ENCODE measurements at places on chromosomes 12 and 14.

GRCh38 chr12:39886106-39886505, 219.8 kb downstream of the SLC2A13 start:
- no peak for DNase-seq

DNA sequence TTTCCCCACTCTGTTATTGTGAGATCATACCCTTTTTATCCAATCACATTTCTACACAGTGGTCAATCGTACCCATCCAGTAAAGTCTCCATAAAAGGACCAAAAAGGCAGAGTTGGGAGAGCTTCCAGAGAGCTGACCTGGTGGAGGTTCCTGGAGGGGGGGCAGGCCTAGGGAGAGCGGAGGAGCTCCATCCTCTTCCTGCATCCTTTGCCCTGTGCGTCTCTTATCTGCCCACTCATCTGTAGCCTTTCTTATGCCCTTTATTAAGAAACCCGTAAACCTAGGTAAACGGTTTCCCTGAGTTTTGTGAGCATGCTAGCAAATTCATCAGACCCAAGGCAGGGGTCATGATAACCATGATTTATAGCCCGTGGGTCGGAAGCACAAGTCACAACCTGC, 26.2 kb downstream of the EVL start:
- DNase-seq: no peak

- no peak for DNase-seq
Observed at GRCh38 chr12:109473006-109473405, 4.1 kb downstream of the KCTD10 start.

GRCh38 chr14:104687601-104688504, 1.6 kb upstream of the INF2 start:
- DNase-seq: peak; percentile 69

GRCh38 chr12:92557422-92557724, 145.4 kb upstream of the PLEKHG7 start:
- DNase-seq: no peak

- DNase-seq: no peak
Observed at GRCh38 chr12:4190366-4191063, 83.0 kb upstream of the CCND2 start.

GRCh38 chr12:41442896-41443295, 254.8 kb downstream of the PDZRN4 start:
- no peak for DNase-seq

- no peak for DNase-seq
Observed at GRCh38 chr12:87921621-87922020, 107.6 kb downstream of the C12orf50 start.

GRCh38 chr12:64480148-64480547, 28.2 kb downstream of the TBK1 start:
- DNase-seq: no peak

GRCh38 chr12:56271031-56271430, 4.3 kb downstream of the COQ10A start:
- peak; percentile 11 for DNase-seq

GRCh38 chr12:111597831-111598636, 1.1 kb downstream of the ATXN2 start:
- DNase-seq: no peak

- no peak for DNase-seq
Observed at GRCh38 chr14:72909163-72909562, 15.3 kb upstream of the DPF3 start.

DNA sequence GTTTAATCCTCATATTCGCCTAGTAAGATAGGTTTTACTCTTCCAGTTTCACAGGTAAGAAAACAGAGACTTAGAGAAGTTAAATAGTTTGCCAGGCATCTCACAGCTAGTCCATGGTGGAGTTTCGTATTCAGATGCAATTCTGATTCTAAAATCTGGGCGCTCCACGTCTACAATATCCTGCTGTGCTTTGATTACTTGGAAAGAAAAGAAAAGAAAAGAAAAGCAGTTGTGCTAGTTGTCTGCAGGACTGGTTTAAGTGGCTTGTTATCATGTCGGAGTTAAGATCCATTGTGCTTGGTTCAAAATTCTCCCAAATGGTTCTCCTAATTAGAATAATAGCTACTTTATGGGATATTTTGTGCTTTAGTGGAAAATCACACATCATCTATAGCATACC, 18.6 kb downstream of the AKAP3 start:
- no peak for DNase-seq

DNA sequence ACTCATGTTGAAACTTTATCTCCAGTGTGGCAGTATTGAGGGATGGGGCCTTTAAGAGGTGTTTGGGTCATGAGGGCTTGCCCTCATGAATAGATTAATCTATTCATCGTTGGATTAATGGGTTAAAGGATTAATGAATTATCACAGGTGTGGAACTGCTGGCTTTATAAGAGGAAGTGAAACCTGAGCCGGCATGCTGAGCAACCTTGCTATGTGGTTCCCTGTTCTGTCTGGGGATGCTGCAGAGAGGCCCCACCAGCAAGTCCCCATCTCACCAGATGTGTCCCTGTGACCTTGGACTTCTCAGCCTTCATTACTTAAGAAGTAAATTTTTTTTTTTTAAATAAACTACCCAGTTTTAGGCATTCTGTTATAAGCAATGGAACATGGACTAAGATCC, 109.6 kb downstream of the DYRK2 start:
- DNase-seq: no peak

DNA sequence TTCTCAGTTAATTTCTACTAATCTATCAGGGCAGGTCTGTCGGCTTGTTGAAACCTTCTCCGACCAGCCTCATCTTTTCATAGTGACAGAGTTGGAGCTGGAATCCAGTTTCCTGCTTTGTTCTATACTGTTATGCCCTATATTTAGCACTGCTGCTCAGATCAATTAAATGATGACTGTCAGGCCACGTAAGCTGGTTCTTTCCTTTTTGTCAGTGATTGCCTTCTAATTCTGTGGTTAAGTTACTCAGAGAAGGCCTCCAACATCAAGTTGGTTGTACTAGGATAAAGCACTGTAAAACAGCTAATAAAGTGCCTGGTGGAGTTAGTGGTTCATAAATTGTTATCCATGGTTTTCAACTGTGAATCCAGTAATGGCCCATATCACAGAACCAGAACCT, 22.6 kb downstream of the DERA start:
- DNase-seq: no peak

DNA sequence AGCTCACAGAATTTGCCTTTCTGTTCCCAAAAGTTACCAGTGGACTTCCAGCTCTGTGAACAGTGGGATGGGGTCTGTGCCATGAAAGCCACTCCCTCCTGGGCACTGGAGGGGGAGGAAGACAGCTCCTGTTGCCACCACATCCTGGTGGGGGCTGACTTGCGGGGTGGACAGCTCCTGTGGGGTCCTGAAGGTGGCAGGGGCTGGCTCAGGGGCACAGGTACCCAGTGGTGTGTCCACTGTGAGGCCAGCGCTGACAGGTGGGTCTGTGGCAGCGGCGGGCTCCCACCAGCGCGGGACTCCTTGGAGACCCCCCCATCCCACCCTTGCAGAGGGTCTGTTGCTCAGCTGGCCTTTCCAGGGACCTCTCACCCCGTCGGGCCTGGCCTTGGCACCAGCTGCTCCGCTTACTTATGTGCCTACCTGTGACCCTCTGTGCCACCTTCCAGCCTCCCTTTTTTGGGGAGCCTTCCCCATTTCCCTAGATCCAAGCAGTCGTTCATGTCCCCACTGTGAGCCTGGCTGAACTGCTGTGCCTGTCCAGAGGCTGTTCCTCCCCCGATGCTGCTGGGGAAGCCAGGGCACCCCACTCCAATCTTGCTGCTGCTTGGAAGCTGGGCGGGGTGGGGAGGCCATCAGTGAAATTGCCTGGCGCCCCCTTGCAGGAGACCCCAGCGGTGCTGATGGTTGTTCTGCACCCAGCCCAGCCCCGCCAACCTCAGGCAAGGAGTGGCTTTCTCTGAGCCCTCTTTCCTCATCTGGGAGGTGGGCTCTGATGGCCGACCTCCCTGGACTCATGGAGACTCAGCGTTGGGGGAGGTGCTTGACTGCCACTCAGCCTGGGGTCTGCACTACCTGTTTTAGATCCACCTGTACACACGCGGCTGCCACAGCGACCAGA, 2.2 kb downstream of the TEDC1 start:
- DNase-seq: no peak

DNA sequence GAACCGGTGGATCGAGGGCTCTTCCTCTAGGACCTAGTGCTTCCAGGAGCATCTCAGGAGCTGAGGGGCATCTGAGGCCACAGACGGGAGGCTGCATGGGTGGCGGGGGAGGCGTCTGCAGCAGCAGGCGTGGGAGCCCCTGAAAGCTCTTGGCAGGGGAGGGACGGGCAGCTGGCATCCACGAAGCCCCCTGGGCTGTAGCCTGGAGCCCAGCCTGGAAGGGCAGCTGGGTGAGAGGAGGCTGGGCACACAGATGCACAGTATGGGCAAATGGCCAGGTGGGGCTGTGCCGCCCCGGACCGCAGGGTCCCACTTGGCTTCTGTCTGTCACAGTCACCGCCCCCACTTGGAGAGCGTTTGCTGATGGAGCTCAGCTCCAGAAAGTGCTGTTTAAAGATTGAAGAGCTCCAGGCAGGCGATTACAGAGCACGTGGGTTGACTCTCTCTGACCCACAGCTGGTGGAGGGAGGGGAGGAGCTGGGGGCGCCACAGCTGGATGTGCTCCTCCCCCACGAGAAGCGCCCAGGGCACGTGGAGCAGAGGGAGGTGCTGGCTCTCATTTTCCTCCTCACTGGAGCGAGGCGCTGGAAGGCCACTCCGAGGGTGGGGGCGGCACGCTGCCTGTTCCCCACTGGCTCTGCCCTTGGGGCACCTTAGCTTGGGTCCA, 155.0 kb upstream of the C14orf180 start:
- DNase-seq: no peak

- peak; percentile 52 for DNase-seq
Observed at GRCh38 chr12:121795034-121795968, 1.8 kb upstream of the RHOF start.

DNA sequence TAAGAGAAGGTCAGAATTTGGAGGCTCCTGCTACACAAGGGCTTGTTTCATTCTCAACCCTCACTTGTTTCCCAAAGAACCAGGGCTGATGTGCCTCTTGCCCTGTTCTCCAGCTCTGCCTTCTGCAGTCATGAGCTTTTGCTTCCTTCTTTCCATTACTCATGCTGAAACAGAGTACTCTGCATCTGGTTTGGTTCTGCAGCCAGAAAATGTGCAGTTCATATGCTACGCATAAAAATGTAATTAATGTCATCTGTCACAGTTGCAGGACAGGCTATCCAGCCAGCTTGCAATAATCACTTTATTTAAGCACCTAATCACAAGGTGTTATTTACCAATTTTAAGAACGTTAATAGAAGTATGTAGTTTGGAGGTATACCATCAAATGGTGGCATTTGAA, 150.2 kb downstream of the SRGAP1 start:
- DNase-seq: no peak

DNA sequence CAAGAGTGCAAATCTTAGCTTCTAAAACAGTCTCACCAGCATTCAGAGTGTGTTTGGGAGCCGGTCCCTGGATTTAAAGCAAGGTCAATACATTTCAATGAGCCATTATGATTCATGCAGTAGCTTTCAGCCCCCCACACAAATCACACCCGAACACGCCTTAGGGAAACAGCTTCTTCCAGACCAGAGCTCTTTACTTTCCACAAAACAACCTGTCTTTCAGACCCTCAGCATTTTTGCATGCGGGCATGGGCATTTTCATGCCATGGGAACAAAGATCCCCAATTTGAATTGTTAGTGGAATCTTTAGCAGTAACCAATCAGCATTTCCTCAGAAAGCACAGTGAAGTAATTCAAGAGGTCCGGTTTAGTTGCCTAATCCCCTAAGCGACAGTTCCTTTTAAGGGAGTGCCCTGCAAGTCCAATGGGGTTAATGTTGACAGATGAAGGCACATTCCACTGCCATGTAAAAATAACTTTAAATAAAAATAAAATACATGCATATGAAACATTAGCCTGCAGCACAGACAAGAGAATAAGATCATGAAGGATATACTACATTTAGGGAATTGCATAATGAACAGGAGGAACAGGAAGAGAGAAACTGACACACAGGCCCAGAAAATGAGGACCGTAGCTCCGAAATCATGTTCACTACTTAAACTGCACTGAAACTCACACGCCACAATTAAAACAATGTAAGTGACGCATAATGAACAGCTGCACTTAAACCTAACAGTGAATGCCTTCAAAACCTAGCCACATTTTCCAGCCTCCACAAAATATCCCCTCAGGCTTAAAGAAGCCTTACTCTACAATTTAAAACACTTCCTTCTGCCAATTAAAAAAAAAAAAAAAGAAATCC, 4.0 kb downstream of the VPS37B start:
- no peak for DNase-seq

- no peak for DNase-seq
Observed at GRCh38 chr12:39365364-39366001, 77.4 kb downstream of the KIF21A start.

- DNase-seq: no peak
Observed at GRCh38 chr12:98372340-98373024, 142.9 kb upstream of the TMPO start.

DNA sequence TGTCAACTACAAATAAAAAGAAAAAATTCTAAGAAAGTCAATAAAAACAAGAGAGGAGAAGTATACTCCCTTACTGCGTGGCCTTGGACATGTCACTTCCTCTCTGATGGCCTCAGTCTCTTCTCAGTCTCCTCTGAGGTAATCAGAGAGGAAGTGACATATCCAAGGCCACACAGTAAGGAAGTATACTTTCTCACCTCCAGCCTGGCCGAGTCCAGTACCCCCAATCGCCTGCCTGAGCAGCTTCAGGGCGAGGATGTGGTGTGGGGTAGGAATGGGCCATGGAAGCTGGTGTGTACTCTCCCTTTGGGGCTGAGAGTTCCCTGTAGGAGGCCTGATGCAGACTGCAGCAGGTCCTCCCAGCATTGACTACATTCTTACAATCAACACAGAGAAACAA, 15.8 kb downstream of the VDR start:
- DNase-seq: no peak

DNA sequence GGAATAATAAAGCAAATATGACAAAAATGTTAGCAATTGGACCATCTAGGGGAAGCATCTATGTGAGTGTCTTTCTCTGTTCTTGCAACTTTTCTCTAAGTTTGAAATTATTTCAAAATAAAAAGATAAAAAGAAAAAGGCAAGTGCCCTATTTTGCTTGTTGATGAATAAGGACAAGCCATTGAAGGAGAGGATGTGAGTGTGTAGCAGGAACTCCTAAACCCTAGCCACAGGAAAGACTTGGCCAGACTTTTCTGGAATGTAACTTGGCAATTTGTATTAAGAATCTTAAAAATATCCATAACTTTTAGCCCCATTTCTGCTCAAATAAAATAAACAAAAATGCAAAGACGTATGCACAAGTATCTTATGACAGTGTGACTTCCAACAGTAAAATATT, 279.4 kb downstream of the CACNA1C start:
- DNase-seq: no peak

DNA sequence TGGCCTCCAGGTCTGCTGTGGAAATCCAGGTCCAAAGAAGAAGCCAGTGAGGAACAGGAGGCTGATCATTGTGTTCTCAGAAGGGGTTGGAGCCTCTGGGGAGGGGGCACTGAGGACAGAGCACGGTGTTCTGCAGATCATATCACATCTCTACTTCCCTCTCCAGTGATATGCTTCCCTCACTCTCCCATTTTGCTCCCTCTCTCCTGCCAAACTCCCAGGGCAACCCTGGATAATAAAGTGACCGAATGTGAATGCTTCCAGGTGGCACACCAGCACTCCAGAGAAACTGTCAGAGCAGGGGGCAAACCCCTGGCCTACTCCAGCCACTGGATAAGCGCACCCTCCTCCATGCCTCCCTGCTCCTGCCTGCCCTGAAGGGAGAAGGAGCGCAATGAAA, 57.8 kb downstream of the DPF3 start:
- DNase-seq: no peak

GRCh38 chr12:65996146-65996545, 134.4 kb downstream of the LLPH start:
- DNase-seq: no peak

GRCh38 chr12:61291647-61292046, 968.6 kb upstream of the USP15 start:
- no peak for DNase-seq

- DNase-seq: no peak
Observed at GRCh38 chr14:105492031-105492970, 1.3 kb downstream of the TEDC1 start.
